ENCODE measurements at places on chromosomes 11 and 22.
A peak's percentile ranks its signal among the peaks of the same experiment; 100 is the strongest.

- DNase-seq, result no peak
These were observed 69.2 kb downstream of the KIF18A start for GRCh38 chr11:28038775-28039174.

GRCh38 chr11:82924522-82925224 lies 23.1 kb downstream of the DDIAS start:
- DNase-seq, result no peak

- no peak for DNase-seq
These were observed 935 bp downstream of the LAMTOR1 start for GRCh38 chr11:72102162-72102561.

DNA sequence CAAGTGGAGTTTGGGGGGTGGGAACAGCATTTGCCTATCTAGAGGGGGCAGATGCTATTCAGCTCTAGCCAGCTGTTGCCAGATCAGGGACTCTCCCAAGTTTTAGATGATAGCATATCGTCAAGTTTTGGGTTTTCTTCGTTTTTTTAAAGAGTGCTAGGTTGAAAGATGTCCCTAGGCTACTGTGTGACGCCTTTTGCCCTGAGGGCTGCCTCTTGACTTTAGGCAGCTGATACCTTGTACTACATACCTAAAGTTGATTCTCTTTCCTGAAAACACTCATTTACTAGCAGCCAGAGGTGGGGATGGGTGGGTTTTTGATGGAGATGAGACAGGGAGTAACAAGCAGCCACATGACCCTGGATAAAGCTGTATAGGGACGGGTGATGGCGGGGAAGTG lies 87.1 kb downstream of the ABTB2 start:
- DNase-seq, result no peak

DNA sequence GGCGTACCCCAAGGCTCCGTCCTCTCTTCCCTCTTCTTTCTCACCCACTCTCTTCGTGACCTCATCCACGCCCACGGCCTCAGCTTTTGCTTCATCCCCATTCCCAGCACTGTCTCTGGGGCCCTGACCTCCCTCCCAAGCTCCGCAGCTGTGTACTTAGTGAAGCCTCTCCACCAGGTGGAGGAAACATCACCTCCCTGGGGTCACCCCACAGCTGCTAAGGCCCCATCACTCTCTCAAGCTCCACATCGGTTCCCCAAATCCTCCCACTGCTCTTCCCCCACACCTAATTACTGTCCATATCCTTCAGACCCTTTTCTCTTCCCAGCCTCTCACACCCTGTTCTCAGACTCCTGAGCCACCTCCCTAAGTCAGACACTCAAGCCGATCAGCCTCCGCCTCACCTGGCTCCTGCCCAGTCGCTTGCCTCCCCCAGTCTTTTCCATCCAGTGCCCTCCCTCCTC lies 7.9 kb upstream of the SYT7 start:
- no peak for DNase-seq

DNA sequence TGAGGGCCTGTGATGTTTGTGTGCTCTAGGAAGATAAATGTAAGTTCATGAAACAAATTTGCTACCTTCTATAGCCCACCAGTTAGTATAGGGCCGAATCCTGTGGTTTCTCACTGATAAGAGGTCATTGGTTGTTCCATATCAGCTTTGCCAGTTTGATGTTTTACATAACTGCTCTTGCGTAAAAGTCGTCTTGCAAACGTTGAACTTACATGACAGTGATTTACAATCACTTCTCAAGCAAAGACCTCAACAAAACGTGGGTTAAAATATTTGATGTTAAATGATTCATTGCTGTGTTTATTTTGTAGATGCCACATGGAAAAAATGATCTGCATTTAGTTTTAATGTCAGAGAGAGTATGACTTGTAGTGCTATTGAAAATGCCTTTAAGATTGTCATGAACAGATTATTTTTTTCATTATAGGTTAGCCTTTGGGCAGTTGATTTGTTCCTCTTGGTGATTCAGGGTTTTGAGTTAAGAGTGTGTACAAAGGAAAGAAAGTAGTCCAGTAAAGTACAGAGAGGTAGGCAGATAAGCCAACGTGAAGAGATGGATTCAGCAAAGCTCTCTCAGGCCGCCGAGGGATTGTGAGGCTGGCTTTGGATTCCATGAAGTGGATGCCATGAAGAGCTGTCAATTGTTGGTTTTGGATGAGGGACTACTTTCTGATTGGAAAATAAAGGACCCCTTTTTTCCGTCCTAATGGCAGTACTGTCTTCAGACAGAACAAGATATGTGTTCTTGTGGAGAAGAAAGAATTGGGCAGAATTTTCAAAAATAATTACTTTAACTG lies 2.6 kb downstream of the EWSR1 start:
- no peak for DNase-seq

DNA sequence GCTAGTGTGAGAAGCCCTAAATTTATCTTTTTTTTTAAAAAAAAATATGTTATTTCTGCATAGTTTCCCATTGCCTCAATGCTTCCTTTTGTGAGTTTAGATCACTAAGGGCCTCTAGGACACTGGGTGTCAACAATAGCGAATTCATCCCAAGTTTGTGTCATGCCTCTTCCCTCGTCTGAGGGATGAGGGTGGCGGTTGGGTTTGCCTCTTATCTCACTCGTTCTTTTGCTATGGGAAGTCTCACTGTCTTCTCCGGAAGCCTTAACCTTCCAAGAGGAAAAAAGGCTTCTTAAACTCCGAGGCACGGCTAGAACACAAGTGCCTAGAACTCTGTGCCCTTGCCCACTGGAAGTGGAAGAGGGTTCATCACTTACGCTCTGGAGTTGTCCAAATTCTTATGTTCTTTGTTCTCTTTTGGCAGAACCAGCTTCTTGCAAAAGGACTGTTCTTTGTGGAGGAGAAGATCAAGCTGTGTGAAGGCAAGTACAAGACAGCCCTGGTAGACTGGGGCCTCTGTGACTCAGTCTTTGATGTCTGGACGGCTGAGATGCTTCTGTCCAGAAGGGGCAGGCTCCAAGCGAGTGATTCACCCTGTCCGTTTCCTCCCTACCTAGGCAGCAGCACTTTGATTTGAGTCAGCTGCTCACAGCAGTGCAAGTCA lies 78.5 kb downstream of the TRAF6 start:
- DNase-seq, result peak; percentile 61

GRCh38 chr22:22060200-22061084 lies 77.9 kb upstream of the TOP3B start:
- no peak for DNase-seq

GRCh38 chr22:25540908-25541660 lies 23.4 kb upstream of the GRK3 start:
- DNase-seq, result no peak

DNA sequence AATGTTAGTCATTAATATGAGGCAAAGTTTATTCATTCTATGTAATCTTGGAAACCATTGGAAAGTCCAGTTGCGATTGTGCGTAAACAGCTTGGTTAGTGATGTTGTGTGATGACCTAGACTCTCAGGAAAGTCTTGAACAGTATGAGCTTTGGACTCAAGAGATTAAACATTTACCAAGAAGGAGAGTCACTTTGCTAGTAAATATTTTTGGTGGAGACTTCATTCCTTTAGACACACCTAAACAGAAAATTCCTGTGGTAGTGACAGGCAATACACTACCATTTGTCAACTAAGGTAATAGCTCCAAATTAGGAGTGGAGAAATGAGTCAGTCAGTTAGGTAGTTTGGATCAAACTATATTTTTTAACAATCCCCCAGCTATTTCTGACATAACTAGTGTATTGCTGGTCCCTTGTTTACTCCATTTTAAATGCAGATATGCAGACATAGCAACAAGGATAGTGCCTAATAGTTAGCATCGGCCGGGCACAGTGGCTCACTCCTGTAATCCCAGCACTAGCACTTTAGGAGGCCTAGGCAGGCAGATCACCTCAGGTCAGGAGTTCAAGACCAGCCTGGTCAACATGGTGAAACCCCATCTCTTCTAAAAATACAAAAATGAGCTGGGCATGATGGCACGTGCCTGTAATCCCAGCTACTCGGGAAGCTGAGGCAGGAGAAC lies 89.3 kb downstream of the ARHGAP42 start:
- DNase-seq, result no peak

GRCh38 chr11:94869186-94869585 lies 101.0 kb downstream of the AMOTL1 start:
- DNase-seq, result no peak

- no peak for DNase-seq
These were observed 51.2 kb upstream of the LMO1 start for GRCh38 chr11:8314916-8315315.

GRCh38 chr11:123261345-123262106 lies 66.5 kb upstream of the CLMP start:
- peak; percentile 35 for DNase-seq

DNA sequence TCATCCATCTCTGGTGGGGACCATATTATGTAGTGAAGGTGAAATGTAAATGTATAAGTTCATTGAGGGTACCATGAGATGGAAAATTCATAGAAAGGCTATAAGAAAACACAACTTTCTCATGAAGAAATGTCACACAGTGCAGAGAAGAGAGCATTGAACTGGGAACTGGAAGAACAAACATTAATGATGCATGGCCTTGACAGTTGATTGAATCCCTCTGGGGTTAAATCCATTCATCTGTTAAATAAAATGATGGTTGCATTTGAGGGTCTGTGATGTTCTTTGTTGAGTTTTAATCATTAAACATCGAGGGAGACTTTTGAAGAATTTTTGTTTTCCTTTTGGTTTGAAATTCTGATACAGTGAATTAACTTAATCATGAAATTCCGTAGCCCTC lies 1401.4 kb downstream of the FAM181B start:
- DNase-seq, result no peak

GRCh38 chr11:70000228-70000627 lies 77.9 kb upstream of the ANO1 start:
- no peak for DNase-seq

DNA sequence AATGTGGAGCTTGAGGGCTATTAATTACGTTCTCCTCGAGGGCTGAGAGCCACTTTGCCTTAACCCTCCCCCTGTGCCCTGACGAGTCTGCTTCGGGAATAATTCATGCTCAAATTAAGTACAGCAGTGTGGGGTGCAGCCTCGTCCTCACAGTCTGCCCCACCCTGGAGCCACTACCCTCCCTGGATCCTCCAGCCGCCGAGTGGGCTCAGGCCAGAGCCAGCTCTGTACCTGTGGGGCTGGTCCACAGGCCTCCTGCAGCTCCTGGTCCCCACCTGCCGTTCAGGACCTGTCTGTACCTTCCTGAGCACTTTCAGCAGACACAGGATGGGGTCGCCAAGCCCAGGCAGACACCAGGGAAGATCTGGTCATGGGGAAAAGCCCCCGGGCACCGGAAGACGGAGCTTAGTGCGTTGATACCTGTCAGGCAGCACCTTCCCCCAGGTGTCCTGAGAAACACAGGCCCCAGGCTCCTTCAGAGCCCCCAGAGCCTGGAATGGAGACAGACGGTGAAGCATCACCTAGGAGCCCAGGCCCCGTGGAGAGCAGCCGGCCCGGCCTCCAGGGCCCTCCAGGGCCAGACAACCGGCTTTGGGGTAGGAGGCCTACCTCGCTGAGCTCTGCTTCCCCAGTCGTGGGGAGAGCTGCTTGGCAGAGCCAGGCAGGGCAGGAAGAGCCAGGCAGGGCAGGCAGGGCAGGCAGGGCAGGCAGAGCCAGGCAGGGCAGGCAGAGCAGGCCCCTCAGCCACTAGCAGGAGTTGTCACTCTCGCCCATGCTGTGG lies 9.7 kb downstream of the TSPAN32 start:
- DNase-seq, result no peak

DNA sequence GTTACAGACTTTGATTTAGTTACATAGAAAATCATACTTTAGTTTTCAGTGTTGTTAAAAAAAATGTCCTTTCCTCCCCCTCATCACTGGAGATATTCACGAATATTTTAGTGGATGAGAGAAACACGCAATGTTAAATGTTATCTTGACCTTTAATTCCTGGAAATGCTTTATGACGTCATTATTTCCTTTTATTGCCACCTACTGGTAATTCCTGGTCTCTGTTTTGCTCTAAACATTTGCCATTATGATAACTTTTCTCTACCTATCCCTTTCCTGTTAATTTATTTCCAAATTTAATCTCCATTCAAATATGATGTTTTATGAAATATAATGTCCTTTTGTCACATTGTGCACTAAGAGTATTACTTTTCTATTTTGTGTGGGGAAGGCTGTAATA lies 770.6 kb downstream of the FAM181B start:
- DNase-seq, result no peak

DNA sequence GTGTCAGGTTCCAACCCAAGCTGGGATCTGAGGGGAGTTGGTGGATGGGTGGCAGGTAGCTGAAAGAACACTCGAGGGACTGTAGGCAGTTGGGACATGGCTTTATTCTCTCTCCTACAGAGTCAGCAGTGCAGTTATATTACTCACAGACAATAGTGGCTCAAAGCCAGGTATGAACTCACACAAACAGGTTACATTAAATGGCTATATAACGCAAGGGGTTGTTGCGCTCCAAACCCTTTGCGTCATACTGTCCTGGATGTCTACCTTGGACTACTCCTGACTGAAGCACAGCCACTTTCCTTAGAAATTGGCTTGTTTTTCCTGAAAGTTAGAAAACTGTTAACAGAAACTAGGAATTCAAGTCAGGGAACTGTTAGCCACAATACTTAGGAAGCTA lies 66.4 kb upstream of the OR4B1 start:
- DNase-seq, result no peak

DNA sequence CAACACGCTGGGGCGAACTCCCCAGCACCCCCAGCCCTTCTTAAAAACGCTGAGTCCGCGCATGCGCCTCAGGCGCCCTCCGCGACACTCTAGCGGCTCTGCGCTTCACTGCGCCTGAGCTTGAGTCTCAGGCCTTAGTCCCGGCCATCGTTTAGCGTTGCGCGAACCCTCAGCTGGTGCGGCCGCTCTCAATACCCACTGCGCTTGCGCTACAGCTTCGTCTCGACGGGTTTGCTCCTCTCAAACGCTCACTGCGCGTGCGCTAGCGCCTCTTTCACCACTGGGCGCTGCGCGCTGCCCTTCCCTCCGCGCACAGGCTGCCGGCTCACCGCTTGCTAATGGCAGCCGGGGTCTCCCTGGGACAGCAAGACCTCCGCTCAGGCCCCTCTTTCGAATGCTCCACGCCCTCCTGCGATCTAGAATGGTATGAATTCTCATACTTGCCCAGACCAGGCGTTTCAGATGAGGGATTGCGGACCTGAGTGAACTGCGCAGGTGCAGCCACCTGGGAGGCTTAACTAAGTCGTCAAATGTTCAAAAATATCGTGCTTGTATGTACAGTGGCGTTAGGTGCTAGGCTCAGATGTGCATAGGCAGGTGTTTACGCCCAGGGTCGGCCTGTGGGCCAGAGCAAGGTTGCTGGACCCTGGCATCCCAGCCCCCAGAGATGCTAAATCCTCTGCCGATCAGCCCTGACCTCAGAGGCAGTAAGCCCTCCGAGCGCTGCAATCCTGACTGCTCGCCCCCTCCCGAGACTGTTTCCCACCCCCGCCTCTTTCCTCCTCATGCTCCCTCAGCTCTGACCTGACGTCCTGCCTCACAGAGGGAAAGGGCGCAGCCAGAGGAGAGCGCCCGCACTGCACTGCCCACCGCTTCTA lies at the start of gene SLC2A11:
TSS of gene SLC2A11 (plus strand) at position 270 of the 878 bp plus-strand sequence. CDS start at position 395, 125 bp downstream.
- peak; percentile 91 for DNase-seq
